ENCODE measurements at places on chromosomes 4 and X.
A peak's percentile ranks its signal among the peaks of the same experiment; 100 is the strongest.

DNA sequence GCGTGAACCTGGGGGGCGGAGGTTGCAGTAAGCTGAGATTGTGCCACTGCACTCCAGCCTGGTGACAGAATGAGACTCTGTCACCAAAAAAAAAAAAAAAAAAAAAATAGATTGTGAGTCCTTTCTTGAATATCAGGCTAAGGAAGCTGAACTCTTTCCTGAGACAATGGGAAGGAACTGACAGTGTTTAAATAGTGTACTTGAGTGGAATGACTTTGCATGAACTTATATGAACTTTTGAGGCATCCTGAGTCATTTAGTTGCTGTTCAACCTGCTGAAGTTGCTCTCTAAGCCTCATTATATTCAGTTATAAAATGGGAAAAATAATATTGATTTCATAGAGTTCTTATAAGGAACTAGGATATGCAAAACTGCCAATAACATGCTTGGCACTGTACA, 79.3 kb upstream of the LIMCH1 start:
- no peak for DNase-seq

DNA sequence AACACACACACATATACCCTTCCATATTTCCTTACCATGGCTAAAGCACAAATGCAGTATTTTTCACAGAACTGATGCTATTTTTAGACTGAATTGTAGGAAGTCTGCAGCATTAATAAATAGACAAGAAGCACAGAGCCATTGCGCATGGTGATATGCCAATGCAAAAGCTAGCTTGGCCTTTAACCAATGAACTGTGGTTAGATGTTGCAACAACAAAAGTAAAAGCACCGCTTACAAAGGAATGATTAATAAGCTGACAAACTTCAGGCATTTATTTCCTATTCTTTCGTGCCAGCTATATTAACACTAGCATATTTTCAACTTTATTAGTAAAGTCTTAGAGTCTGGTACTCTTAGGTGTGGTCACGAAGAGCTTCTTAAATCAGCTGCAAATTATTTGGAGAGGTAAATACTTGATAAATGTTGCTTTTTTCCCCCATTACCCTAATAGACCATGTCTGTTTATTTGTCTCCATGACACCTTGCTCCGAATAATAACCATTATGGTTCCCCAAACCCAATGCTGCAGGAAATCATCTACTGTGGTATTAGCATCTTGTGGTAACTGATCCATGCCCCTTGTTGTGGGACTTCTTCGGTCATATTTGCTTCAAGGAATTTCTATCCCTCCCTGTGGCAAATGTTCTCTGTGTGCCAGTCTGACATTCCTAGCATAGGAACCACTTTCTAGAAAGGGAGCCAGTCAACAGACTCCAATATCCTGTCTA, 306.1 kb upstream of the TAPT1 start:
- DNase-seq: no peak

DNA sequence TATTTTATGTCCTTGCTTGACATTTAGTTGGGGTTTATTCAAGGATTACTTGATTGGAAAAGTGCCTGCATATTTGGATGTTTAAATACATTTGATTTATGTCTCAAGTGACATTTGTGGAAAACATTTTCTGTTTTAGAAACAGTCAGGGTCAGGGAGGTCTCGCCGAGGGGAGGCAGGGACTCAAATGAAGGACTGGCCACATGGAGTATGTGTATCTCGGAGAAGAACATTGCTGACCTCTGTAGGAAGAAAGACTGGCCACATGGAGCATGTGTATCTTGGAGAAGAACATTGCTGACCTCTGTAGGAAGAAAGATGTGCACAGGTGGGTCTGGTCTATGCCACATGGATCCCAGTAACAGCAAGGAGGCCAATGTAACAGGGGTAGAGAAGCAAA, 233.6 kb downstream of the TRIML1 start:
- DNase-seq: peak; percentile 24

DNA sequence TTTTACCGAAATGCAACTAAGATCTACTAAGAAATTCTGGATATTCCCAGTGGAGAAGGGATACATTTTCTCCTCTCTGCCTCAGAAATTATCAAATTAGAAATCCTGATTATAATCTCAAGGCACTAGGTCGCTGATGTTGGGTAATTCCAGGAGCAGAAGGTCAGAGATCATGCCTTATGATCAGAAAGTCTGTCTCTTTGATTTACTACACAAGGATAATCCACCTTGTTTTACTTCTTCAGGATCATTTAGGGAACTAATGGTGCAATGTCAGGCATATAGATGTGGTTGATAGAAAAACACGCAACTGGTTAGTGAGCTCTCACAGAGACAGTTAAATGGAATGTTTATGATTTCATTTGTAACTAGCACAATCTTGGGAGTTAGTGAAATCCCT, 1069.7 kb downstream of the STIM2 start:
- no peak for DNase-seq

- no peak for DNase-seq
Measured at GRCh38 chr4:37858872-37859271, 32.0 kb upstream of the TBC1D1 start.

DNA sequence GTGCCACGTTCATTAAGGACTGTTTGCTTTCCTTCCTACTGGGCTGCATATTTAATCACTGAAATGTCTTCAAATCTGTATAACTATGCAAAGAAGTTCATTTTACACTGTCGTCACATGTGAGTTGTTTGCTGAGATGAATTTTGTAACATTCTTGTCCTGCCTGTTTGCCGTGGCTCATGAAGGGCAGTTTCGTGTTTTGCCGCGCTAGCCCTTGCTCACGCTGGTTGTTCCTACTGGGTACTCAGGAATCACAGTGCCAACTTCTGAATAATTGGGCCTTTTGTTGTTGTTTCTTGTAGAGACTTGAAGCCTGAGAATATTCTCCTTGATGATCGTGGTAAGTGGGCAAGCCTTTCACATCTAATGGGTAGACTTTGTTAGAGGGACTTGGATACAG, 52.2 kb downstream of the HTT-AS start:
- no peak for DNase-seq

- no peak for DNase-seq
Measured at GRCh38 chrX:8278557-8278956, 107.5 kb upstream of the VCX2 start.

DNA sequence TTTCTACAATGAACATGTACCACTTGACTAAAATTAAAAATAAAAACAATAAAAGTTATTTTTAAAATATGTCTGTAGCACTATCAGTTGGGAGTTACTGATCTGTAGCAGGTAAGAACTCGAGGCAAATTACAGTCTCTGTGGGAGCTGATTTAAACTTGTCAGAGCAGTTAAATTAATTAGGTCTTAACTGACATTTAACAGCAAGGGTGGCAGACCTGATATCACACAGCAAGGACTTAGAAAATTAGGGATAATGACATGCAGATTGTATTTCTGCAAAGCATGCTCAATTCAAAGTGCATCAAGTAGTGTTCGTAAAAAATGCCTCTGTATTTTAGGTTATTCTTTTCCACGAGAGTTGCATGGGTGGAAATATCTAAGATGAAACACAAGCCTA, 208.9 kb downstream of the SPATA18 start:
- DNase-seq: no peak

- no peak for DNase-seq
Measured at GRCh38 chrX:53642337-53642736, 44.2 kb downstream of the HUWE1 start.

GRCh38 chr4:108166441-108167315, 2.1 kb downstream of the LEF1 start:
- no peak for DNase-seq

GRCh38 chr4:176150704-176151103, 44.7 kb downstream of the SPATA4 start:
- DNase-seq: no peak

GRCh38 chr4:32569861-32570260, 1849.7 kb downstream of the PCDH7 start:
- DNase-seq: no peak

DNA sequence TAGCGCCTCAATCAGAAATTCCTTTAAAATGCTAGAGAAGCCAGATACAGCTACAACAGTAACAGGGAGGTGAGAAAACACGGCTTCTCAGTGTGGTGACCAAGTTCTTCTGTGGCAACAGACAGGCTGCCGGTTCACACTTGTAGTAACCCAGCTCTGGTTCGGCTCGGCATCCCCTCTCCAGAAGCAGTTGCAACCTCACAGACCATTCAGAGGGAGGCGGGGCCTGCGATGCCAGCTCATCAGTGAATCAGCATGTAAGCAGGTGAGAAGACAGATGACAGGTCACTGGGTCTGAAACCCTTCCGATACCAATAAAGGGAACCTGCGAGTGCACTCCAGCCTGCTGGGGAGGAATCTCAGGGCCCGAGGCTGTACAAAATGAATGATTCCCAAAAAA, 251.0 kb downstream of the KCNIP4 start:
- DNase-seq: peak; percentile 51

GRCh38 chrX:153831429-153832150, 1.2 kb upstream of the PDZD4 start:
- DNase-seq: no peak

Measured in ACHN (cell line).